AML-193 (cell line): ENCODE measurements at places on chromosomes 3 and 15.

DNA sequence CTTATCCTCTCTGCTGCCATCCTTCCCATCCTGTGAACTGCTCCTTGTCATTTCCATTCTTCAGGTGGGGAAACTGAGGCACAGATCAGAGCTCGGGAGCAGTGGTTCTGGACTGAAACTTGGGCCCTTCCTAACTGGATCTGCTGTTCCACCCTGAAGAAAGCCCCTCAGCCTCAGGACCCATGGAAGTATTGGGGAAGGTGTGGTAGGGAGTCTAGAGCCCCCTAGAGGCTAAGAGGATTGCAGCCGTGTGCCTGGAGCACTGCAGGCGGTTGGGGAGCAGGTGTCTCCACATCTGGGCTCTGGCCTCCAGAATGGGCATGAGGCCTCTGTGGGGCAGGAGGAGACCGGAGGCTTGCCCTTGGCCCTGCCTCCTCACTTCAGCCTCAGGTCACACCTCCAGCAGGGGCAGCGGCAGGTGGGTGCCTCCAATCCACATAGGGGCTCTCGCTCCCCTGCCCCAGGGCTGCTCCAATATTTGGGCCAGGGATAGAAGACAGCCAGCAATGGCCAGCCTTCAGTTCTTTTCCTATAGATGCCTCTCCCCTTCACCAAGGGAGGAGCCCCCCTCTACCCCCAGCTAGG, 28.1 kb downstream of the DNAJB8 start:
- DNase-seq = peak; percentile 35

DNA sequence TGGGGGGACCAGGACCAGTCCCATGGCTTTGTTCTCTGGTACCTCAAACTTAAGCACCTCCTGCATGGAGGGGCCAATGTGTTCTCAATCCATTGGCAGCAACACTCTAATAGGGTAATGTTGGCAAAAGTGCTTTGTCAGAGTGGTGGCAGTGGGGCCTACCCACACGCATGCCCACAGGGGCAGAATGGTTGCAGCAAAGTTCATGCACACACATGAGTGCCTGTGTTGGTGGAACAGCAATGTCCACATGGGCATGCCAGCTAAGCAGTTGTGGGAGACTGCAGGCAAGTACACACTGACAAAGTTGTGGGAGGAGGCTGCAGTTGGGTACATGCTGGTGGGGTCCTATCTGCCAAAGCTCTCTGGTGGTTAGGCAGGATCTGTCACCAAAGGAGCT, 645.2 kb downstream of the ZNF385D start:
- DNase-seq = no peak

DNA sequence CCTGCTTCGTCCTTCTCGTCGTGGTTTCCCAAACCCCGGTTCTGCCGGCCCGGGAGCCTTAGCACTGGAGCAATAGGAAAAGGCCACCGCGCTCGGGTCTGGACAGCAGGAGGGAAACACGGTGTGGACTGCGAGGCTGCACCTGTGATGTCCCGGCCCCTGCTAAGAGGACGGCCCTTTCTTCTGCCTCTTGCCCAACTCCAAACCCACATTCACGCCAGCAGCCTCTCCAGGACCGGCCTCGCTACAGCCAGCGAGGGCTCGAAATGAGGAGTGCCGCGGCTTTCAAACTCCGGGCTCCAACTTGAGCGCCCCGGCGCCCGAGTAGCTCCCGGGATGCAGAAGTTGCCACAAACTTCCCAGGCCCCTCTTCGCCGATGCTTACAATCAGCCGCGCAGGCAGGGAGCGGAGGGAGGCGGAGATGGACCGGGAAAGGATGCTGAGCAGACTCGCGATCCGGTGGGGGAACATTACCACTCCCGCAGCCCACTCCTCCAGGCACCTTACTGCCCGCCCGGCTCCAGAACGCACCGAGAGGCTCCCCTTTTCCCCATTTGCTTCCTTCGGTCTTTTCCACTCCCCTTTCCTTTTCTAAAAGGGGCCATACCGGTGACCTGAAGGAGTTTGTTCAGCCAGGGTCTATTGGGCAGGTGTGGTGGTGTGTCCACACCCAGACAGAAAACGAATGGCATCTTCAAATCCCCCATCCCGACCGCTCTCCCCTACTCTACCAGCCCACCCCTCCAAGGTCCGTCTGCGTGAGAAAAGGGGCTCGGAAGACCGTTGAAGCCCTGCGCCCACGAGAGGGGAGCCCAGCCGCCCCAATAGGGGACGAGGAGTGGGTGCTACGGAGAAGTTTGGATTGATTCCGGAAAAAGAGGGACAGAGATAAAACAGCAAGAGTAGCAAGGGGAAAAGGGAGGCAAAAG, 18.8 kb upstream of the SATB1 start:
- no peak for DNase-seq

GRCh38 chr3:77254967-77255831, 215.3 kb downstream of the ROBO2 start:
- peak; percentile 71 for DNase-seq

DNA sequence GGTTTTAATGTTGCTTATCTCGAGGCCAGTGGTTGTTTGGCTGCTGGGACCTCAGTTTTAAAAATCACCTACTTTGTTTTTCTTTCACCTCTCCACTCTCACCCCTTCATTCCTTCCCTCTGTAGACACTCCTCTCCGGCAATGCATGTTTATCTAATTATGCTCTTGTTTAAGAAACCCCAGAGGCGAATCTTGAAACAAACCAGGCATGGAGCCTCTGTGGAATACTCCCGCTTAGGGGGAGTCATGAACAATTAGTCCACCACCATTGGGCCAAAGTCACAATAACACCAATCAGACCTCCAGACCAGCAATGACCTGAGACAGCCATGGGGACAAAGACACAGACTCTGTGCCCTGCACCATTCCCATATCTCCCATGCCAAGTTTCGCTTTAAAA, 53.3 kb downstream of the EFCAB12 start:
- no peak for DNase-seq

DNA sequence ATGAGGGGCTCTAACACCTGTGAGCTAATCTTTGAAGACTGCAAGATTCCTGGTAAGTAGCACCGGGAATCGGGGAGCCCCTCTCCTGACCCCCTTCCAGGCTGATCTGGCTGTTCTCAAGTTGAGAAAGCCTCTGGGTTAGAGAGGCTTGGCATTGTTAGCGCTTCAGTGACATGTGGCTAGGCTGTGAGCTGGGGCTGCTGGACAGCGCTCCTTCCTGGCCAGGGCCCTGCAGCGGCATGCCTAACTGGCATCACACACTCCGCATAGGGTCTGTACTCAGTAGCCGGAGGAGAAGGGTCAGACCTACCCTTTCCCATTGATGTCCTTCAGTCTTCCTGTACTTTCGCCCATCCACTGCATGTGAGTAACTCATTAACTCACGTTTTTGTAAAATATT, 7.4 kb downstream of the IVD start:
- no peak for DNase-seq

DNA sequence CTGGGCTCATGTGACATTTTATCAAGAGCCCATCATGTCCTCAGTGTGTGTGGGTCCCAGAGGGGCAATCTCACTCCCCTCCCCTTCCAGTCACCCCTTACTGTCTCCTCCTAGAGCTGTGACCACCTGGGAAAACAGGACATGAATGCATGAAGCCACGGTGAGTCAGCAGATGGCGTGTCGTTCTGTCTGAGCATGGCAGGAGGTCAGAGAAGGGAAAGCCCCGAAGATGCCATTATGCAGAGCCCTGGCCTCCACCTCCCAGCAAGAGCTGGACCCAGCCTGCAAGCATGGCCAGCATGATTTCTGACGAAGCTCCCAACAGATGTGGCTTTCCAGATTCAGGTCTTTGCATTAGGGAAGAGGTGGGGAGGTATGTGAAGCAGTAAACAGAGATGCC, 118.5 kb downstream of the TLE3 start:
- DNase-seq = no peak

DNA sequence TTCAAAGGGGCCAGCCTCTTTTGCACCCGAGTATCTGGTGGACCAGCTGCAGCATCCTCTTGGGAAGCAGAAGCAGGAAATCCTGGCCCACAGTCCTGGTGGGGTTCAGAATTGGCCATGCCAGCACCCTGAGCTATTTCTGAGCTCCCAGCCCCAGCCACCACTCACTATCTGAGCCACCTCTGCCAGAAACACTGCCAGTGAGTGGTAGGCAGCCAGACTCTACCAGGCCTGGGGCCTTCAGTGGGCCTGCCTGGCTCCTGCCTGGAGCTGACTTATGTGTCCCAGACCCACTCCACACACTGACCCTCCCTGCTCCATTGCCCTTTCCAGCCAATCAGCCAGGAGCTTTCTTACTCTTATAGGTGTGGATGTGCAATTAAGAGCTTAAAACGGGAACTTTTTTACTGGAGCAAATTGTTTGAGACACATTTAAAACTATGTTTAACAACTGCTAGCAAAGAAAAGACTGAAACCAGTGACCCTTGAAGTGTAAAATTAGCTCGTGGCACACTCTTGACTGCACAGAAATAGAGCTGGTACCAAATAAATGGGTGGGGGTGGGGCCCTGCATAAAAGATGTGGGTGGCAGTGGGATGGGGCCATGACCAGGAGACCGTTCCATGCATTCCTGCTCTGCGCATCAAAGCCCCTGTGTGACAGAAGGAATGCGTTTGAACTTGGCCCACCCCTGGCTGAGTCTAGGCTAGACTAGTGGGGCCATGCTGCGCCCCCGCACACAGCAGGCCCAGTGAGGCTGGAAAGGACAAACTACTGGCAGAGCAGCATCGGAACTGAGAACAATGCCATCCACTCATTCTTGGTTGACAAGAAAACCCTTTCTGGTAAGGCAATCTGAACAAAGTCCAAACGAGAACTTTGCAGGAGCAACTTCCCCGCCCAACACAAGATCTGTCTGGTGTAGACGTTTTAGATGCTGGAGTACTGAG, 48.0 kb downstream of the CTNNB1 start:
- no peak for DNase-seq

GRCh38 chr3:89000886-89001285, 106.5 kb upstream of the EPHA3 start:
- no peak for DNase-seq

DNA sequence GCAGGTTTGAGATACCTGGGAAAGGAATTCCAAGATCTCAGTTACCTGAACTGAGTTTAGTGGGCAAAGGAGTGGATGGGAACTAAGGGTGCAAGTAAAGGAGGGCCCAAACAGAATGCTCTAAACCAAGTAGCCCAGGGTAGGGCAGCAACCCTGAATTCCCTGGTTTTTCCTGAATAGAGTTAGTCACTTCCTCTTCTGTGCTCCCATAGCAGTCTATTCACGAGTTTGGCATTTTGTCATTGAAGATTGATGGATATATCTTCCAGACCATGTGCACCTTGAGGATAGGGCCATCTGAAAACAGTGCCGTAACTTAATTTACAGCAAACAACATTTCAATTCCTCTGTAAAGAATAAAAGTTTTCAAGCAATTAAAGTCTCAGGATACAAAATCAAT, 18.5 kb upstream of the PTX3 start:
- no peak for DNase-seq

GRCh38 chr3:12179441-12179840, 20.7 kb upstream of the TIMP4 start:
- DNase-seq = no peak

- peak; percentile 64 for DNase-seq
Observed at GRCh38 chr15:55434989-55435825, 26.9 kb downstream of the PIERCE2 start.

DNA sequence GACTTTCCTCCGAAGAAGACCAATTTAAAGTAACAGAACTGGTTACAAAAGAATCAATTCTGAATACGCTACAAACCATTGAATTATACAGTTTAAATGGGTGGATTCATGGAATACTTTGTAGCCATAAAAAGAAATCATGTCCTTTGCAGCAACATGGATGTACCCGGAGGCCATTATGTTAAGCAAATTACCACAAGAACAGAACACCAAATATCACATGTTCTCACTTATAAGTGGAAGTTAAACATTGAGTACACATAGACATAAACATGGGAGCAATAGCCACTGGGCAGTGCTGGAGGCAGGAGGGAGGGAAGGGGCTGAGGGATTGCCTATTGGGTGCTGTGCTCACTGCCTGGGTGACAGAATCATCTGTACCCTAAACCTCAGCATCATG, 61.3 kb downstream of the EDEM1 start:
- no peak for DNase-seq

- no peak for DNase-seq
Observed at GRCh38 chr3:193851941-193852674, 259.1 kb downstream of the OPA1 start.

DNA sequence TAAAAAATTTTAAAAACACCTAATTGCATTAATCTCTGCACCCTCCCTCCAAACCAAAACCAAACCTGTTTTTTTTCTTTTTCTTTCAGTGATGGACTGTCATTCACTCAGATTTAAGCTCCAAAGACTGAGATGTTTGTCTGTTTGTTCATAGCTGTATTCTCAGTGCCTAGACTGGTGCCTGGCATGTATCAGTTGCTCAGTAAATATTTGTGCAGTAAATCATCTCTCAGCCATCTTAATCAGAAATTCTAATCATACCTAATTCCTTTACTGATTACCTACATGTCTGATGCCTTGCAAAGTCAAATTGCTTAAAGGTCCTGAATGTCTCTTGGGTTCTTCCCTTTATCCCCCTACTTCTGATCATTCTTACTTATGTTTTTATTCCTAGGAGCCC, 138.8 kb downstream of the ZNF609 start:
- DNase-seq = no peak

- no peak for DNase-seq
Observed at GRCh38 chr3:78048698-78049097, 1008.8 kb downstream of the ROBO2 start.

GRCh38 chr3:185341616-185342458, 21.1 kb upstream of the MAP3K13 start:
- no peak for DNase-seq

DNA sequence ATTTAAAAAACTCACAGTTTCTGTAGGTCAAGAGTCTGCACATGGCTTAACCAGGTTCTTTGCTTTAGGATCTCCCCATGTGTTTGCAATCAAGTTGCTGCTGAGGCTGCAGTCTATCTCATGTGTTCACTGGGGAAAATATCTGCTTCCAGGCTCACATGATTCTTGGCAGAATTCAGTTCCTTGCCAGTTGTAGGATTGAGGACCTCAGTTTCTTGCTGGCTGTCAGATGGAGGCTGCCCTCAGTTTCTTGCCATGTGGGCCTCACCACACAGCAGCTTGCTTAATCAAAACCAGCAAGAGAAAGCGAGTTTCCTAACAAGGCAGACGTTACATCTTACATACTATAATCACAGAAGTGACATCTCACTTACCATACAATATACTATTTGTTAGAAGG, 10.0 kb upstream of the TBC1D5 start:
- no peak for DNase-seq

DNA sequence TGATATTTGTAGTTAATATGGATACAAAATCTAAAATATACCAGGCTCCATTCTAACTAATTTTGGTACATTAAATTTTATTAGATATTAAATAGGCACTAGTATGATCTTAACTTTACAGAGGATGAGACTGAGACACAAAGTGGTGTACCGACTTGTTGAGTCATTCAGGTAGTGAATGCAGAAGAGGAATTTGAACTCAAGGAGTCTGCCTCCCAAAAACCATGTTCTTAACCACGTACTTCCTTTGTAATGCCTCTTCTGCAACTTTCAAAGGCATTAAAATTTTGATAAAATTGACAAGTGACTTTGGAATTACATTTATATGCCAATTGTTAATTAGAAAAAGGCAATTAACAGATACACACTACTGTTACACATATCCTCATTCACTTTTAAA, 61.8 kb downstream of the ZBBX start:
- peak; percentile 63 for DNase-seq

GRCh38 chr3:105513042-105513441, 146.3 kb downstream of the ALCAM start:
- DNase-seq = no peak

- DNase-seq = no peak
Observed at GRCh38 chr3:94127115-94127514, 64.3 kb downstream of the NSUN3 start.

GRCh38 chr3:106288781-106289180, 420.0 kb upstream of the CBLB start:
- DNase-seq = no peak

- peak; percentile 32 for DNase-seq
Observed at GRCh38 chr3:112817797-112818196, 28.9 kb downstream of the CD200R1L start.
